ENCODE measurements at places on chromosomes 12 and 14. TPM values are rescaled to one million over a fixed set of nuclear protein-coding genes. Genes with fewer than 3 reads are reported as not detected.

Gene IL22
- total RNA-seq: not detected

Gene ARHGEF25
- total RNA-seq: 5.1 TPM

Gene C2CD5
- 12.6 TPM for total RNA-seq

Gene TCL1B
- not detected for total RNA-seq

Gene ZFHX2
- 0.76 TPM for total RNA-seq

Gene ACACB
- 8.3 TPM for total RNA-seq

Gene COX8C
- total RNA-seq: not detected
